ENCODE measurements at places on chromosomes 5 and 9.

- DNase-seq: no peak
Measured at GRCh38 chr9:92098638-92099037, 16.6 kb downstream of the SPTLC1 start.

DNA sequence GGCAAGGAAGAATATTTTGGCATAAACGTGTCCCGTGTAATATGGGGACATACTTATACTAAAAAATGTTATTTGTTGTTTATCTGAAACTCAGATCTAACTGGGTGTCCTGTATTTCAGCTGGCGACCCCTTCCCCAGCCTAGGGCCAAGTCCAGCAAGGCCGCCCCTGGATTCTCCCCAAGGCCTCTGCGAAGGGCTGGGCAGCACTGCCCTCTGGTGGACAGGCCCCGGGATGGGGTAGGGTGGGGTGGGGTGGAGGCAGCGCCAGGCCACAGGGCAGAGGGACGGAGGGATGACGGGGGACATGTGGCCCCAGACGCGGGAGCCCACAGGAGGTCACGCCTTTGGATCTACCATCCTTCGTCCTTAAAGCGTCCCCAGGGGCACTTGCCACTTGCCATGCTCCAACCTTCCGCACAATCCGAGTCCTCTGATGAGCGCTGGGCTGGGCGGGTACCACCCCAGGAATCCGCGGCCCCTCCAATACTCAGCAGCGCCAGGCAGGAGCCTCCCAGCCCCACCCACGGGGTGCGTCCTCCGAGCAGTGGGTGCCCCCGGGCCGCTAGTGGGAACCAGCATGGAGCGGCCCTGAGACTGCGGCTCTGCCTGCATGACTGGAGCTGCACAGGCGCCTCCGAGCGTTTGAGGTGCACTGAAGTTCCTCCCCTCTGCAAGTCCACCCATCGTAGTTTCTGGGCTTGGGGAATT, 7.1 kb upstream of the AGPAT2 start:
- DNase-seq: peak; percentile 74

GRCh38 chr5:93385655-93386054, 195.4 kb downstream of the NR2F1-AS1 start:
- DNase-seq: no peak

DNA sequence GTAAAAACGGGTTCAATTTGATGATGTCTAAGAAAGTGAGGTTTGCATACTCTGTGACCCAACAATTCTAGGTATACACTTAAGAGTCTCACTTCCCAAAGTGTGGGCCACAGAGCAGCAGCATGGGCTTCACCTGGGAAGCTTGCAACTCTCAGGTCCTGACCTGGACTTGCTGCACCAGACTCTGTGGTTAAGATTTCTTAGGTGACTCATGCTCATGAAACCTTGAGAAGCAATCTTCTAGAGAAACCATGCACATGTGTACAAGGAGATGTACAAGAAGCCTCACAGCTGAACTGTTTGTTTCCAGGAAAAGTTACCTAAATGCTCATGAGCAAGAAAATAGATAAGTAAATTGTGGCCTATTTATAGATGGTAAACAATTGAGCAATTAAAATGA, 30.0 kb downstream of the DNAJC21 start:
- peak; percentile 35 for DNase-seq

GRCh38 chr5:132227485-132228240, at the start of gene P4HA2:
P4HA2 (minus strand) TSS chr5:132227853; CDS start chr5:132218626, 9,227 bp downstream.
- DNase-seq: peak; percentile 90

DNA sequence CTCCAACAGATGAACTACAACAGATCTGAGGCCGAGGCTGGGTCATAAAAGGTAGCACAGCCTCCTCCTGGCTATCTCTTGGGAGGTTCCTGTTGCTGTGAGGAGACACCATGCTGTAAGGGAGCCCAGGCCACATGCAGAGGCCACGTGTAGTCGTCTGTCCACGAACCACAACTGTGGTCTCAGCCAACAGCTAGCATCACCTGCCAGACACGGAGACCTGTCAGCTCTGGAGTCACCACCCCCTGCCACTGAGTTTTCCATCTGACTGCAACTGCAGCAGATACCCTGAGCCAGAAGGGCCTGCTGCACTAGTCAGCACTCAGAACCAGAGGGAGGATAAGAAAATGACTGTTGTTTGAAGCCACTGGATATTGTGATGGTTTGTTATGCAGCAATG, 12.7 kb upstream of the GOLM1 start:
- DNase-seq: no peak

GRCh38 chr5:136864960-136865359, 499.6 kb upstream of the TRPC7 start:
- DNase-seq: no peak

GRCh38 chr5:141753971-141754713, 72.1 kb upstream of the ARAP3 start:
- peak; percentile 56 for DNase-seq

- DNase-seq: no peak
Measured at GRCh38 chr5:158606233-158606632, 493.5 kb downstream of the EBF1 start.

DNA sequence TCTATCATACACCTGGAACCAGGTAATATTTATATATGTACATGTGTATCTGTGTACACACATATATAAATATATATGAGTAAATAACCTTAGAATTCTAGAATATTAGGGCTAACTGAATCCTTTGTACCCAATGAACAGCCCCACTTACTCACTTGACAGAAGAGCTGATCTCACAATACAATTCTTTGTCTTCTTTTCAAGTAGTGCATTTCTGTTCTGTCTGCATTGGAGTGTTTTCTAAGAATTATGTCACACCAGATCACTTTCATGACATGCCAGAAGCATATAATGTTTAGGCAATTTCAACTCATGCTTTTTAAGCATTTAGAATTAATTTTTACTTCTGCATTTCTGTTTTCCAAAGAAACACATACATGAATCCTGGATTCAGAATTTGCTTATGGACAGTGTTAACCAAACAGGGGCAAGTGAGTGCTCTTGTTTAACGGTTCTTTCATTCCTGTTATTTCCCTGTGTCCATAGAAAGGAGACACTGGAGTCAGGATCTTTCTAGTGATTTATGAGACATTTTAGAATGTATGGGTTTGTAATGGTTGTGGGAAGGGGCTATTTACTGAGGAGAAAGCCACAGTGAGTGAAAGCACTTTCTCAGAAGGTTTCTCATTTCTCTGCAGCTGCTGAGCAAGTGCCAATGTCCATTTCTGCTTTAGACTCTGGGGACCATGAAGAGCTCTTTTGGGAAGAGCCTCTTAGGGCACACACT, 123.2 kb downstream of the RMI1 start:
- DNase-seq: no peak

- no peak for DNase-seq
Measured at GRCh38 chr5:126143622-126144021, 279.6 kb upstream of the GRAMD2B start.

DNA sequence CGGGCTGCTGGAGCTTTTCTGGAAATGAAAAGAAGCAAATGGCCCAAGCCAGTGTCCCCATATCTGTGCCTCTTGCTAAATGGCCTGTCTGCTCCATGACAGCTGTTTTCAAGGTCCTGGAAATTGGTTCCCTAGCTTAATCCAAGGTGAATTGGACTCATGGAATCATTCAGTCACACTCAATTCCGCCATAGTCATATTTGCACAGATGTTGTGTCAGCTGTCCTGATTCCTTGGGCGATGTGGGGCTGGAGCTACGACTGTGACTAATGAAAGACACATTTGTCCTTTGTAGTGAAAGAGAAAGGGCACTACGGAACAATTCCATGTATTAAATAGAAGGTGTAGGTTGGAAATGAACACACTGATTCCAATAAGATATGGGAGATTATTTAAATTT, 102.9 kb upstream of the MEGF10 start:
- no peak for DNase-seq

- no peak for DNase-seq
Measured at GRCh38 chr5:14261235-14261634, 118.1 kb downstream of the TRIO start.

DNA sequence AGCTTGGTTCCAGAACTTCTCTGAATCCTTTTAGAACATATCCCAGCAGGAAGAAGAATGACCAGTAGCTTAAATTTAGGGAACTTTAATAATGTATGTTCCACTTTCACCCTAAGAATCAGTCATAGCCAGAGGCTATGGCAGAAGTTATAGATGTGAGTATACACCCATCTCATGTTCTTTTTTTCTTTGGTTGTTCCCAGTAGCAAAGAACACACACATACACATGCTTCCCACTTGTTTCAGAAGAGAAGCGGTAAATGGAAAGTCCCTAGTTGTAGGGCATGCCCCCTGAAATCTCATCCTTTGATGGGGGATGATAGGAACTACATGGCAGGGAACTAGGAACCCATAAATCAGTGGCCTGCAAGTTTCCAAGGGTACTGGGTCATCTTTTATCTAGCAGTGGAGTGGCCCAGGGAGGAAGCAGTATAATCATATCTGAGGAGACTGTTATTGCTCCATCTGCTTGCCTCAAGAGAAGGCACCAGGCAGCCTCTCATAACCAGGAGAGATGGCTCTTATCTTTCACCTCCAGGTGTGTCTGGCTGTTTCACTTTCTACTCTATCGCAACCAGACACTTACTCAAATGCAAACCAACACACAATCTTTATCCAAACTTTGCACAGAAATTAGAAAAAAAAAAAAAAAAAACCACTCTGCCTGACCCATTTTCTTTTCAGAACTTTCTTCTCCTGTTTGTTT, 109.5 kb downstream of the SNCAIP start:
- no peak for DNase-seq

DNA sequence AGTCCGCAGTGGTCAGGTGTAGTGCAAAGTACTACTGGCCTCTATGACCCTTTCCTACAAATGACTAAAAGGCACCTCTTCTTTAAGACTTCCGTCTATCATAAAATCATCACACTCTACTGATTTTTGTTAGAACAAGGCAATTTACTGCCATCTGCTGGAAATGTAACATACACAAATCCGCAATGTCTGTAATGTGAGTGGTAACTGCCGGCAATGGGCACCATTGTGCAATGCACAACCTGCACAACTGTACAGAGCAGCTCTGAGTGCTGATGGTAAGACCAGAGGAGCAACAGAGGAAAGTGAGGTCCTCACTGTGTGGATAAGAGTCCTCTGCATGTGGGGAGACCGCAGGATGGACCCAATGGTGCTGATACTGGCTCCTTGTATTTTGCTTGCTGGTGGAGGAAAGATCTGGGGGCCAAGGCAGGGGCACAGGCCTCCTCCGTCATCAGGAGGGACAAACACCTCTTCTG, 103.7 kb downstream of the ATPSCKMT start:
- DNase-seq: peak; percentile 49

DNA sequence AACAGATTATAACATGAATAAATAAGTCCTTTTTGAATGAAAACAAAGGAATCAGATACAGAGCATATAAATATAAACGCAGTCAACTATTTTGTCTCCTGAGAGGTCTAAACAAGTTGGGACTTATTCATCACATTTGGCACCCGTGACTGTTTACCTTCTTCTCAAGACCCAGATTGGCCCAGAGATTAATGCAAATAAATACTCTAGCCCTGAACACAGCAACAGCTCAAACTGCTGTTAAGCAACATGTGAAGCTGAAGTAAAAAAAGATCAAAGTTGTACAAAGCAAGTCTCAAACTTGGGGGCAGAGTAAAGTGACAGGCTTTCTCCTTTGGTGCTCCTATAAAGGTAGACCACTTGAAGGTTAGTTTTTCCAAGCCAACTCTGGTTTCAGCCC, 95.0 kb upstream of the NR5A1 start:
- DNase-seq: no peak

GRCh38 chr9:105445203-105445881, 2.5 kb upstream of the FSD1L start:
- no peak for DNase-seq
